ENCODE measurements at places on chromosomes 1 and 21.
A peak's percentile ranks its signal among the peaks of the same experiment; 100 is the strongest.

DNA sequence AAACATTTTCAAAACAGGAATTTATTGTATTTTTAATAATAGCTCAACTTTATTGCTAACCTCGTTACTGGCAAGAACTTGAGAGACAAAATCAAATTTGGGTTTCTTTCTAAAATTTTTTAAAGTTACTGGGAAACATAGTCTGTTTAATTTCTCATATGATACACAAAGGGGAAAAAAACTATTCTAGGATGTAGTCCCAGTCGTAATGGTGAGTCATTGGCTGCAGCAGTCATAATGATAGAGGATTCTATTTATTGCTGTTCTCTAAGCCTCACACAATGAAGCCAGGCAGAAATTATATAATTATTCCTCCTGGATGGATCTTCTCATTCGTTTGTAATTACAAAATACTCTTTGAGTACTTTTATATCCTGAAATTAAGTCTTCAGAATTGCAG, 326.5 kb upstream of the SGIP1 start:
- DNase-seq = no peak

GRCh38 chr21:28669971-28670653, 322.6 kb downstream of the LTN1 start:
- DNase-seq = no peak

- peak; percentile 73 for DNase-seq
Measured at GRCh38 chr1:11944358-11944931, 9.9 kb downstream of the PLOD1 start.

DNA sequence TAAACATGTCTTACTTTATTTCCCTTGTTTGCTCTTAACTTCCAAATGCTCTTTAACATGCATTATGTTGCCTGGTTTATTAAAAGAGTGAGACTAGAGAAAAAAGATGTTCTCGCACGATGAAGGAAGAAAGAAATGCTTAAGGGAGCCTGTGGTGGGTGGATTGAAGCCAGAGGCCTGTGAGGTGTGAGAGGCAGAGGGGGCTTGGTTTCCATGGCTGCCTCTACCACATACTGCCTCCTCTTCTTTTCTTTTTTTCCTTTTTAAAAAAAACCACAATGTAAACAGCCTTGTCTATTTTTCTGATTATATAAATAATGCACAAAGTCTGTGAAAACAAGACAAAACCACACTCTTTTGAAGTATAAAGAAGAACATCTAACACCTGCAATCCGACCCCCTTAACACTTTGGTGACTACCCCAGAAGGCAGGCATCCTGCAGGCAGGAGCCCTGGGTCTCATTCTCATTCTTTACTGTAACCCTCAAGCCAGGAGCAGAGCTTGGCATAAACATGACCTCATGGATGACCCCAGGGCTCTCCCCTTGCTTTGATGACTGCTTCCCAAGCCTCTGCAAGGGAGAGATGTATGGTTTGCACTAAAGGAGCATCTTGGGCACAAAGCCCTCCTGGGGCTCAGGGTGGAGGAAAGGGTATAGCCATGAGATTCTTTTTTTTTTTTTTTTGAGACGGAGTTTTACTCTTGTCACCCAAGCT, 10.1 kb upstream of the PARP1 start:
- DNase-seq = no peak

DNA sequence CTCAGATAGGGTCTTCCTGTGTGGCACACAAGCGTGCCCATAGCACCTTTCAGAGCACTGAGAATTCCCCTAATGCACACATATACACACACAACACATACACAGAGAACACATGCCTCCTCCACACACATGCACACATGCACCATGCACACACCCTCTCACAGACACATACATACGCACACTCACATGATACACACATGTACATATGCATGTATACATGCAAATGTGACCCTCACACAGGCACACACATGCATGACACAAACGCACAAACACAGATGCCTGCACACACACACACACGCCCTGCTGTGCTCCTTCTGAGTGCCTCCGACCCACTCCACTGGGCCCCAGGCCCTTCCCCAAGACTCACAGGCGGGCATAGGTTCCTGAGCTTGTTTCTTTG, 251.0 kb downstream of the PTPRU start:
- no peak for DNase-seq

DNA sequence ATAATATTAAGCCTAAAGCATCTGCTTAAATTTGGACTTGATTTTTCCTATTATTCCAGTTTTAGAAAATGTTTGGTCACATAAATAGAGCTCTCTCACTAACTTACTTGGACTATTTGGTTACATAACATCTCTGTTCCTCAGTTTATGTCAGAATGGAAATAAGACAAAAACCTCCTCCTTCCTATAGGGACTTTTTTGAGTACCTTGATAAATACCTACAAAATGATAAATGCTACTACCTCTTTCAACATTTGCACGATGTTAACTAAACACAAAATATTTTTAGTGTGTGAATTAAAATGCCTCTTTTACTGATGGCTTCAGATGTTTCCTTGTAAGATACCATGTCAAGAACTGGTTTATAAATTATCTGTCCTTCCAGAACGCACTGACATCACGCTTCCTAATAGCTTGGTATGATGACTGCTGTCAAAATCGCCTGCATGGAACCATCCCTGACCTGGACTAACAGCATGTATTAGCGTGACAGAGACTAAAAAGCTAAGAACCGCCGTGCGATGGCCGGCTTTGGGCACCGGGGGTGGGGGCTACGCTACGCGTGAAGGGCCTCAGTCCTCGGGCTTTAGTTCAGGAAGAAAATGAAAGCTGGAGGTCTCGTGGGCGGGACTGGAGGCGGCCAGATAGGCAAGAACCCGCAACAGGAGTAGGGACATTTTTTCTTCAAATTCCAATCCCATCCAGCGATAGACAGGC, 133.2 kb upstream of the BARHL2 start:
- peak; percentile 58 for DNase-seq

DNA sequence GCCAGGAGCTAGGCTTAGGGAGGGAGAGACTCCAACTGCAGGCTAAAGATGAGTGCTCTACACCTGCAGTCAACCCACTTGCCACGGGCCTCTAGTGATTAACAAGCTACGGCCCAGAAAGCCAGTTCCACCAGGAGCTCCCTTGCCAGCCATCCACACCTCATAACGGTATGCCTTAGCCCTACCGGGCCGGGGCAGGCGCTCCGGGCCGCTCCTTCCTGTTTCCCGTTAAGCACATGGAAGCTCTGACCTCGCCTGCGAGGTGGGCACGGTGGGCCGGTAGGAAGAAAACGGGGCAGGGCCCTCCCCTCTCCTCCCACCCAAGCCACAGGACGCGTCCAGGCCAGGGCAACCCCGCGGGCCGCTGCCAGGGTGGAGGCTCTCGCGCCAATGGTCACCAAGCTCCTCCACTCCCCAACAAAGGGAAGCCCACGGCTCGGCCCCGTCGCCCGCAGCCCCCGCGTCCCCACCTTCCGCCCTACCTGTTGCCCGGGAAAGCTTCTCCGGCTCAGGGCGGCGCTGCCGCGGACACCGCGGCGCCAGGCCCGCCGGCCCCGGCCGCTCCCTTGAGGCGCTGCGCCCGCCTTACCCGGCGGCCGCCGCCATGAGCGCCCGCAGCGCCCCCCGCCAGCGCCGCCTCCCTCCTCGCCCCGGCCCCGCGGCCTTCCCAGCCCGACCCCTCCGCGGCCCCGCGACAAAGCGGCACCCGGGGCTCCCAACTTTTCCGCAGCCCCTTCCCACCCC, 627 bp downstream of the CERS2 start:
- peak; percentile 69 for DNase-seq

DNA sequence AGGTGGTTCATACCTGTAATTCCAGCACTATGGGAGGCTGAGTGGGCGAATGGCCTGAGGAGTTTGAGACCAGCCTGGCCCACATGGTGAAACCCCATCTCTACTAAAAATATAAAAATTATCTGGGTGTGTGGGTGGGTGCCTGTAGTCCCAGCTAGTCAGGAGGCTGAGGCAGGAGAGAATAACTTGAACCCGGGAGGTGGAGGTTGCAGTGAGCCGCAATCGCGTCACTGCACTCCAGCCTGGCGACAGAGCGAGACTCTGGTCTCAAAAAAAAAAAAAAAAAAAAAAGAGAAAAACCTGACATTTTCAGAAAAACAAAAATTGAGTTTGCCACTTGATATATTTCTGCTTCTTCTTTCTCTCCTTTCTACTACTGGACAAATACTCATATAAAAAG, 24.3 kb downstream of the CA6 start:
- DNase-seq = no peak

DNA sequence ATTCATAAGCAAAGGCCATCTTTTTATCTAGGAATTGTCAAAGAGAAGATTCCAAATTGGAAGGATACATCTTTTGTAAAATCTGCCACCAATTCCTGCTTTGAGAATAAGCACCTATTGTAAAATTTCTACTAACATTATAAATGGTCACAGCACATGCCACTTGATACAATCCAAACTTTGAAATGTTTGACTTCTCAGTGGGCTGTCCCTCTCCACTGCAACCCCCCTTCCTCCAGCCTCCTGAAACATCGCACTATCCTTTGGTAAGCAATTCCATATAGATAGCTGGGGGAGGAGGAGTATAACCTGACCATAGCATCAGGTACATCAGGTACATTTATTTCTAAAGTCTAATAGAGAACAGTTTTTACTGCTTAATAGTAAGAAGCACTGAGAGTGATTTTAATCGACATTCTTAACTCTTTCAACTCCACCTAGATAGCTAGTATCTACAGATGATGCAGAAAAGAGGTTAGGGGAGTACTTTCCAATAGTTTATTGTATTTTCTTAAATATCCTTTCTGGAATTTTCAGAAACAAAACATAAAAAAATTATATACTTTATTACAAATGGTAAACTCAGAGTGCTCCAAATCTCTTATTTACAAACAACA, 2.9 kb downstream of the JUN start:
- DNase-seq = peak; percentile 51

DNA sequence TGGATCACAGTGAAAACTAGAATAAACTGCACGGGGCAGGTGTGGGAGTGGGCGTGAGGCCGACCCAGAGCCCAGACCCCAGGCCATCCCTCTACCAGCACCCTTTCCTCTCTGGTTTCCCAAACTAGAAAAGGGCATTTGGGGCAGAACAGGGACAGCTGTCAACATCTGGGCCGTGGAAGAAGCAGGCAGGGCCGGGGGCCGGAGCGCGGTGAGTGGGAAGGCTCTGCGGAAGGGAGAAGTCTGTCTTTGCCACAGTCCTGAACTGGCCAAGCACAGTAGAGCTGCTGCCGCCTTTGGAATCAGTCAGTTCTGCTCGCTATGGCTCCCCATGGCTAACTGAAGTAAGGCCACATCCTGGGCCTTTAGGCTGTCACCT, 6.6 kb downstream of the CCDC24 start:
- no peak for DNase-seq

All from hepatocyte (in vitro differentiated cells).